Cardiac fibroblast (primary cell): ENCODE measurements at places on chromosomes 6 and 20.
A peak's percentile ranks its signal among the peaks of the same experiment; 100 is the strongest.

- DNase-seq = no peak
Observed at GRCh38 chr6:73548458-73549446, 27.9 kb upstream of the EEF1A1 start.

DNA sequence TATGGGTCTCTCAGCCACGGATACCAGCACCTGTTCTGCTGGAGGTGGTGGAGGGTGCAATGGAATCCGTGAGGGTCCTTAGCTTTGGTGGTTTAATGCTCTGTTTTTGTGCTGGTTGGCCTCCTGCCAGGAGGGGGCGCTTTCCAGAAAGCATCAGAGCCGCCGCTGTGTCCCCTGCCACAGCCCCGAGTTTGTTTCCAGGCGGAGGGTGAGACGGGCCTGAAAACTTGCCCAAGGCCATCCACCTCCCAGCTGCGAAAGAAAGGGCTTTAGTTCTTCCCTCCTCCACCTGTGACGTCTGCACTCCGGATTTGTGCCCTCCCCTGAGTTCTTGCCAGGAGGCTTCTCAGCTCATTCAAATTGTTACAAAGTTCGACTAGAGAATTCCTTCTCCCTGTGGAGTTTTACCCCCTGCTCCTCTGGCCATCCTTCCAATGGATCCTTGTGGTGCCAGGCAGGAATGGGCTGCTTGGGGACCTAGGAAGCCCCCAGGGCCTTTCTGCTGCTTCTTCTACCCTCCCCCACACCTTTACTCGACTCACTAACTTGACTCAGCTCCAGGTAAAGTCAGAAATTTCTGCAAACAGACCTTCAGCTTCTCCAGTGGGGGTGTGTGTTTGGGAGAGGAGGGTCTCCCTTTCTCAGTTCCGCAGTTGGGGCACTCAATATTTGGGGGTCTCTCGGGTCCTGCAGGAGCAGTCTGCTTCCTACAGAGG, 873.7 kb downstream of the KIF16B start:
- no peak for DNase-seq

GRCh38 chr6:44540881-44541280, 153.4 kb downstream of the CDC5L start:
- DNase-seq = no peak

DNA sequence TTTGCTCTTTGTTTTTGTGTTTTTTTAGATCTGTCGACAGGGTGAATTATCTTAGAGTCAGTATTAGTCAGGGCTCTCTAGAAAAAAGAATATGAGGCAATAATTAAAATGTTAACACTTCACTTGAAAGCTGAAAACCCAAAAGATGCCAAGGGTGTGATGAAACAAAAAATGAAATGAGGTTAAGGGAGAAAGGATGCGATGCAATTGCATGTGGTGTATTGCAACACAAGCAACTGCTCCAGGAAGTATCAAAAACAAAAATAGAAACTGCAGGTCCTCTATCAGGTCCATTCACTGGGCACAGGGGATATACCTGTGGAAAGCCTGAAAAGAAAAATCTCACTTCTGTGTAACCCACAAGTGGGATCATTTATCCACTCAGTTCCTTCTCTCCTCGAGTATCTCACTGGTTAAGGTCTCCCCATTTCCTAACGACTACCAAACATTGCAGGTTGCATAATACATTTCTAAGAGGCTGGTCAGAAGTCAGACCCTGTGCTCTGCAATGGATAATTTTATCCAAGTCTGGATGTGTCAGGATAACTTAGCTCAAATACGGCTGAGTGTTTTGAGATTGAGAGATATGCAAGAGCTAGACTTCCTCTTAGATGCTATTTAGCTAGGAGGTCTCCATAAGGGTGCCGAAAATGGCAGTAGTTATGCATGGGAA, 257.7 kb upstream of the GJE1 start:
- peak; percentile 34 for DNase-seq

DNA sequence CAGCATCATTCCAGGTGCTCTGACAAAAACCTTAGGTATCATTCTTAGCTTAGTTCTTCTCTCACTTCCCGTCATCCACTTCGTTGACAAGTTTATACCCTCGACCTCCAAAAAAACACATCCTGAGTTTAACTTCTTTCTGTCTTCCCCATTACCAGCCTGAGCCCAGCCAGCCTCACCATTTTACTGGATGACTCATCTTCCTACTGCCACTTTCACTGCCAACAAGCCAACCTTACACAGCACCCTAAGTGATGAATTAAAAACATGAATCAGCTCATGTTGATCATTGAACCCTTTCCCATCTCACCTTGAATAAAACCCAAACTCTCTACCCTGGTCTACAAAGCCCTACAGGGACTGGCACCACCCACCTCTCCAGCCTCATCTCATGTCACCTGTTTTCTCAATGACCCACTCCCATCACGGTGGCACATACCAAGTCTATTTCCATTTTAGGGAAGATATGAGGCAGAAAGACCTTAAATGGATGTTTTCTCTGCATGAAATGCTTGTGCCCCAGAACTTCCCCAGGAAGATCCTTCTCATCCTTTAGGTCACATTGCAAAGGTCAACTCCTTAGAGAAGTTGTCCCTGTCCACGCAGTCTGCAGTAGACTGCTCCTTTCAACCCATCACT, 9.9 kb upstream of the UST start:
- no peak for DNase-seq

- DNase-seq = no peak
Observed at GRCh38 chr20:59393142-59393541, 92.7 kb downstream of the EDN3 start.

- no peak for DNase-seq
Observed at GRCh38 chr6:38364127-38364526, 275.6 kb downstream of the BTBD9 start.

GRCh38 chr6:35259948-35260590, 534 bp downstream of the ZNF76 start:
- peak; percentile 37 for DNase-seq

DNA sequence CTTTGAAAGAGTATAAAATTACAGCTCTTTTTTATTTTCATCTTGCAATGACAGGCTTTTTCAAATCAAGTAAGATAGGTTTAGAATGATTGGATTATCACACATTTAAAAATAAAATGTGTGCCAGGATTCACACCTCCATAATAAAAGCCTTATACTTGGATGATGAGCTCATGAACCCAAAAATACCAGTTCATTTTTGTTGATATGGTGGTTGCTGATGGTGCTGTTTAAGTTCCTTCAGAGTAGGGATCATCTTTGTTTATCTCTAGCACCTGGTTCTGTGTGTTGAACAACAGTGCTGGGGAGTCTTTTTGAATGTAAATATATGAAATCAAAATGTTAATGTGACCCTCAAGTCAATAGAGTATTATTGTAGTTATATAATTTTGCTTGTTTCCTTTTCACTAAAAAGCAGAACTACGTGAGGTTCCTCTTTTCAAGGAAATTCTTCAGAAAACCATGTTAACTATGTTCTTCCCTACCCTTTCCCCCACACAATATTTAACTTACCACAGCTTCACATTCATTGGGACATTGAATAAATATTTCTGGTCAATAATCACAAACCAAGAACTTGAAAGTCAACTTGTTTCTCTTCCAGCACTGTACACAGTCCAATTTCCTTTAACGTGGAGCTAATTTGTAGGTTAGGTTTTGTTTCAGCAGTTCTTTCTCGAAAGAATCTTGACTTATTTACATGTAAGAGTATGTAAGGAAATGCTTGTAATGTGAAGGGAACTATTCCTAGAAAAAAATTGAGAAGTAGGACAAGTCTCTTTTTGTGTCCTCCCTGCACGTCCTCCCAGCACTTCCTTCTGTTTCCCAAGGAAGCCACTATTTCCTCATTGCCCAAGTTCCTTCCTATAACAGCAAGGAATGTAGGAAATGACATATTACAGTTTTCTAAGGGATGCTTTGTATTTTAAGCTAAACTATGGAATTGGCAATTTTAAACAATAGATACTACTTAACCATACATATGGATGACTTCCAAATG, 945.9 kb upstream of the CITED2 start:
- no peak for DNase-seq

DNA sequence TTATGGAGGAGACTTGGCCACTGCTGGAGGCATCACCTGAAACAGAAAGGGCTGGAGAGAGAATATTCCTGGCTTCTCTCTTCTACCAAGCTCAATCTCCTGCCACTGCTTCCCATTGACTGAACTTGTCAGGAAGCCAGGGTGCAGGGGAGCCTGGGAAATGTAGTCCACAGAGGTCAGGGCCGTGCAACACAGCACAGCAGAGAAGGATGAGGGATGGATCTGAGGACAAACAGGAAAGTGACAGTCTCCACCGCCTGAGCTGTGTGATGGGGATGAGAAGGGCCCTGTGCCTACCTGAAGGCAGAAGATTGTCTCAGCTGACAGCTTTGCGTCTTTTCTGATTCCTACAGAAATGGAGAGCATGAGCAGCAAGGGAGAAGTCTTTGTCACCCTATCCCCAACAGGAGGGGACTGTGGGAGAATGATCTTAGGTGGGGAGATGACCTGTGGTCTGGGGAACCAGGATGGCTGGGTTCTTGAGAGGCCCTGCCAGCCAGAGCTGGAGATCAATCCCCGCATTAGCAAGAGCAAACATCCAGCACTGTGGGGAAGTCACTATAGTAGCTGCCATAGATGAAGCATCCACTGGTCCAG, 114.2 kb downstream of the SNX5 start:
- peak; percentile 55 for DNase-seq
